ENCODE measurements at places on chromosomes 11 and 22.

- no peak for DNase-seq
These were observed 11.4 kb downstream of the ETS1 start for GRCh38 chr11:128575961-128576350.

- no peak for DNase-seq
These were observed 131.8 kb downstream of the KIRREL3 start for GRCh38 chr11:126868741-126869140.

GRCh38 chr11:66978717-66979116, 3.6 kb downstream of the C11orf86 start:
- no peak for DNase-seq

GRCh38 chr11:123458501-123458900, 28.4 kb downstream of the GRAMD1B start:
- no peak for DNase-seq

DNA sequence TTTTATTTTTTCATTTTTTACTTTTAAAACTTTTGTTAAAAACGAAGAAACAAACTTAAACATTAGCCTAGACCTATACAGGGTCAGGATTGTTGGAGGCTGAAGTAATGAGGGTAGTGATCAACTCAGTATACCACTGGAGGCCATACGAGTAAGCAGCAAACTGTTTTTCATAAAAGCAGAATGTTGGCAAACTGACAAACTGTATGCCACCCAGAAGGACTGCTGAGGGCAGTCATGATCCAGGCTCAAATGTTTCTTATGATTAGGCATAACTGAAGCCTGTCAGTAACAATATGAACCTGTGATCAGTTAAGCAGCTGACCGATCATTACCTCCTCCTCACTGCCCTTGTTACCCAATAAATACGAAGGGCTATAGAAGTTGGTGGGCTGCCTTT, 10.2 kb upstream of the SC5D start:
- no peak for DNase-seq

DNA sequence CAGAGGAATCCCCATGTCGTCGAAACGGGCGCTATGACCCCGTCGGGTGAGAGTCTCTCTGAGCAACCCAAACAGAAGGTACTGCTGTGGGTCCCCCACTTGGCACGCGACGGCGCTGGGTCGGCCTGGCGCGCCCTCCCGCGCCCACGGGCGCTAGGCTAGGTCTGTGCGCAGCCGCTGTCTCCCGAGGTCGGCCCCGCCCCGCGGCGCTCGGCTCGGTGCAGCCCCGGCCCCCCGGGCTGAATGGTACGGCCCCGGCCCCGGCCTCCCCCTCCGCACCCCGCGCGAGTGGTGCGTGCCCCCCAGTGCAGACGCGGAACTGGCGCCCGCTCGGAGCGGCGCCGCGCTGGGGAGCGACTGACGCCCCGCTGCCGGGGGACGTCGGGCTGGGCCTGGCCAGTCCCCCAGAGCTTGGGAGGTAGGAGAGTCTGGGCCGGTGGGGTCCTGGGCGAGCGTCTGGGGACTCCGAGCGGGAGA, at the start of gene MADD:
TSS of gene MADD (plus strand) at position 305 of the 477 bp plus-strand sequence.
- DNase-seq = no peak

GRCh38 chr22:18000441-18001039, 23.8 kb downstream of the MICAL3 start:
- DNase-seq = no peak

DNA sequence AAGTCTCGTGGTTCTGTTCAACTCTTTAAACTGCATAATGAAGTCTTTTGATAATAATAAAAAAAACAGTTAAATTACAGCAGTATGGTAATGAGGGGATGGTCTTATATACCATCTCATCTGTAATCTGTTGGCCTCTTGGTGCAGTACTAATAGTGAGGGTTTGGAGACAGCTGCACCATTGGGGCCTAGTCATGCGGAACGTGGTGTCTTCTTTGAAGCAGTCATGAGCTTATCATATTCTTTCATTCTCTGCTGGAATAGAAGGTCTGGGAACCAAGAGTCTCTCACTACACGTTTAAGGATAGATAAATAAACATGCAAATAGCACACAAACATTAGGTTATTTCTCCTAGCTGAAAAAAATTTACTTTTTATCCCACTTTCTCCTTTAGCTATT, 40.9 kb upstream of the OR9Q1 start:
- no peak for DNase-seq

DNA sequence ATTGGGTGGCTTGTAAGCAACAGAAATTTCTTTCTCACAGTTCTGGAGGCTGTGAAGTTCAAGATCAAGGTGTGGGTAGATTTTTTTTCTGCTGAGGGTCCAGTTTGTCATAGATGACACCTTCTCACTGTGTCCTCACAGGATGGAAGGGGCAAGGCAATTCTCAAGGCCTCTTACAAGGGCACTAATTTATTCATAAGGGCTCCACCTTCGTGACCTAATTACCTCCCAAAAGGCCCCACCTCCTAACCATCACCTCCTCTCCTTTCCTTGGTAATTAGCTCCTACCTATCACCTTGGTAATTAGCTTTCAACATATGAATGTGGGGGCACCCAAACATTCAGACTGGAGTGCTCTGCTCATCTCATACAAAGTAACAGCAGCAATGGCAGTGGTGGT, 92.3 kb upstream of the CD44 start:
- no peak for DNase-seq

DNA sequence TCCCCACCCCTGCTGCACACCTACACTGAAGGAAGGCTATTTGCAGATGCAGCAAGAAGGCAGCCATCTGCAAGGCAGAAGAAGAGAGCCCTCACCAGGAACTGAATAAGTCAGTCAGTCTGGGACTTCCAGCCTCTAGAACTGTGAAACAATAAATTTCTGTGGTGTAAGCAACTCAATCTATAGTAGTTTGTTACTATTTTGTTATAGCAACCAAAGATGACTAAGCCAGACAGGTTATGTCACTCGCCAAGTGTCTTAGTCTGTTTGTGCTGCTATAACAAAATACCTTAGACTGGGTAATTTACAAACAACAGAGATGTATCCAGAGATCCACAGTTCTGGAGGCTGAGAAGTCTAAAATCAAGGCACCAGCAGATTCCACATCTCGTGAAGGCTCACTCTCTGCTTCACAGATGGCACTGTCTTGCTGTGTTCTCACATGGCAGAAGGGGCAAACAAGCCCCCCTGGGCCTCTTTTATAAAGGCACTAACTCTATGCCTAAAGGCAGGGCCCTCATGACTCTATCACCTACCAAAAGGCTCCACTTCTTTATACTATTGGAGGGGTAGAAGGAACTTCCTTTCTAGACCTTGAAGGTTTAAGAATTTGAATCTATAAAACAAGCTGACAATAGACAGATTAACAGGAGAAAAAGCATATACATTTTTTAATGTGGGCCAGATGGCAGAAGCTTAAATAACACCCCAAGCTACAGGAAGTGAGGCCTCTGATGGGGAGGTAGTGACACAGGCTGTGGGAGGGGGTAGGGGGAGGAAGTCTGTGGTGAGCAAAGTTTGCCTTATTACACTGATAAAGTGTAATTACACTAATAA, 12.3 kb downstream of the APOL6 start:
- DNase-seq = no peak

DNA sequence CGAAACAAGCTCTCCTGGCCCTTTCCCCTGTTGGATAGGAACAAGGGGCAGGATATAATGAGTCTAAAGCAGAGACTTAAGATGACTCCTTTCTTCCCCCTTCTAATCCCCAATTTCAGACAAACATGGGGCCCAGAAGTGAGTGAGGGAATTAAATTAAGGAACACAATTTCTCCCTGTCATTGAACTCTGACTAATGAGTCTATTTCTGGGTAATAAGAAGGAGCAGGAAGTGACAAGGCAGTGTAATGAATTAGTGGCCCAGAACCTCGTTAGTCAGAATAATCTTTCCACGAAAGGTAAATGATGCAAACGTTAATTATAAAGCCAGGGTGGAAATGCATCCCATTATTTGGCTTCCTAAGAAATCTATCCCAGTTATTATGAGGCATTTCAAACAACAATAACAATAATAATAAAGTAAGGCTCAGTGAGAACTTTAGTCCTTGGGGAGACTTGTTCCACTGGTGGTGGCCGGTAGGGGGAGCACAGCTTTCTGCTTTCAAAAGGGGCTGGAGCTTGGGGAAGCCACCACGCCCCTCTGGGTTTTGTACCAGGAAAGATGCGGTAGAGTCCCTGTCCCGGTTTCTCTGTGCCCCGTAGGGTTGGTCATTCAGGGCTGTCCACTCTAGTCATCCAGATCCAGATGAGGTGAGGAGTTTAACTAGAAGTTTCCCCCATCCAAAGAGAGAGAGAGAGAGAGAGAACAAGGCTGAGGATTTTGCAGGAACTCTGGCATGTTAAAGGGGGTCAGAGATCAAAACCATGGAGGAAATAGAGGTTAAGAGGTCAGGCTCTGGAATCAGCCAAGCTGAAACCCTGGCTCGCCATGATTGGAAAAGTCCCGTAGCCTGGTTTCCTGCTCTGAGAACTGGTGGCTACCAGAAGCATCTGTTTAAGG, 298.3 kb downstream of the NTM start:
- peak; percentile 5 for DNase-seq

DNA sequence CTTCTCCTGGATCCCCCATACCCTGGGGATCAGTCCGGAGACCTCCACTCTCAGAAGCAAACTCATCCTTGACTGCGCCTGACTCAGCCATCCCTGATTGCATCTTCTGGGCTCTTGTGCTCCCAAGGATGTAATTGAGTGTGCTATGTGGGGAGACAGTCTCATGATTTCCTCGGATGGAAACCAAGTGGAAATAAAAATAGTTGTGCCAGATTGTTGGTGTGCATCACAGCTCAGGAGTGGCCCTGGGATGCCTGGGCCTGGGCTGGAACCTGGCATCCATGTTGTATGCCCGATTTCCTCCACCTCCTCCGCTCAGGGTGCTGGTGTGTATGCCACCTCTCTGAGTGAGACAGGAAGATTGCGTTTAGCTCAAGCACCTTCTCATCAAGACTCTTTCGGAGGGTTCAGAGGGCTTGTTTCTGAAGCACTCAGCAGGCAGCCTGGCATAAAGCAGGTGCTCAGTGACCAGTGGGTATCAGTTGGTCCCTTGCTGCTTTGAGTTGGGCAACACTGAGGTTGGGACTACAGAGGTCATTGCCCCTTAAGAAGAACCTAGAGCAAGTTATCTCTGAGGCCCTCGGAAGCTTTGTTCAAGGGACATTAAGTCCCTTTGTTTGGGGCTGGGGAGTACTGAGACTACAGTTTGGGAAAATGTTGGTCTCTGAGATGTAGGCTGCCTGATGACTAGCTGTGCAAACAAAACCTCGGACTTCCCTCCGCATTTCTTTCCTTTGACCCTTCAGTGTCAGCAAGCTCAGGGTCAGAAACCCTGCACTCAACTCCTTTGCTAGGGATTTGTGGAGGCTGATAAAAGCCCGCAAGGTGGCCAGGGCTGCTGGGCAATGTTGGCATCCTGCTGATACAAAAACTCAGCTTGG, 24.8 kb upstream of the MICAL2 start:
- no peak for DNase-seq

DNA sequence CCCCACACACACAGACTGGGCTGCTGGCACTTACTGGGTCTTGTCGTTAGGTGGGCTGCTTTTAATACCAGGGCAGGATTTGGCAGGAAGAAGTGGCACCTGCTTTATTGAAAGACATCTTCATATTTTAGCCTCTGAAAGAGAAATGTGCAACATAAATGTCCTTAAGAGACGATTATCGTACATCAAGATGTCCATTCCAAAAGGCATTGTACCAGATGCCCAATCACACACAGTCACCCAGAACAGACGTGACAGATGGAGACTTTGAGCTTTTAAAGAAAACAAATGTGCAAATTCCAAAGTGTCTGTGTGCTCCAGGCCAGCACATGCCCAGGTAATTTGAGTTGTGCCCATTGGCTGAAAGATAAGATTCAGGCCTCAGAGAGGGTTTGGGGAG, 155.7 kb downstream of the RRAS2 start:
- no peak for DNase-seq

DNA sequence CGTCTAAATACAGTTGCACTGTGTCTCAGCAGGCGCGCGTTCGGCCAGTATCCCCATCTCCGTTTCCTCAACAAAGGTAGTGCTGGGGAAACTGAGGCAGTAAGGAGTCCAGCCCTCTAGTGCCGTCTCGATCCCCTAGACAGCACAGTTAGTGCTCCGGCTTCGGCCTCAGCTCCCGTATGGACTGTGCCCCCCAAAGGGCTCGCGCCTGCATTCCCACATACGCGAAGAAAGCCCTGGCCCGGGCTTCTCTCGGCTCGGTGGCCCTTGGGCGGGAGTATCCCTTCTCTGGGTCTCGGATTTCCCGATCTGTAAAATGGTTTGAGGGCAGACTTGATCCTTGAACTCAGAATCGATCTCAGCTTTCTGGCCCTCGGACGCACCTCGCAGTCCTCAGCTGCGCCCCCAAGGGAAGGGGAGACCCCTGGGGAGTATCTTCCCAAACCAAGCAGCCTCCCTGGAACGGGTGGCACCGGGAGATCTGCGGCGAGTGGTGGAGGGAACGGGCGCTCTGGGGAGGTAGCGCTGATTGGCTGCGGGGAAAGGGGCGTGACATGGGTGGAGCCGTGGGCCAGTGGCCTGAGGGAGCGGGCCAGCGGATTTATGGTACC, 759 bp upstream of the PEX16 start:
- DNase-seq = peak; percentile 42

- no peak for DNase-seq
These were observed 75.9 kb upstream of the SEPTIN5 start for GRCh38 chr22:19638282-19639015.

GRCh38 chr11:64850979-64851567, 6.6 kb upstream of the CDC42BPG start:
- DNase-seq = no peak

DNA sequence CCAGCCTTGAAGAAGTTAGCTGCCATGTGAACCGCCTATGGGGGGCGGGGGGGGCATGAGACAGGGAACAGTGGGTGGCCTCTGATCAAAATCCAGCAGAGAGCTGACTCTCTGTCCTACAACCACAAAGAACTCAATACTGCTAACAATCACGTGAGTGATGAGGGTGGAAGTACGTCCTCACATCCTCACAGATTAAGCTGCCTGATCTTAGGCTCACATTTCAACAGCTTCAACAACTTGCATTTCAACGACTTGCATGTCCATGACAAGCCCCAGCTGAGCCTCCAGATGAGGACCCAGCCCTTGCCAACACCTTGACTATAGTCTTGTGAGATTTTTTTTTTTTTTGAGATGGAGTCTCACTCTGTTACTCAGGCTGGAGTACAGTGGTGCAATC, 51.6 kb downstream of the CLMP start:
- DNase-seq = no peak

DNA sequence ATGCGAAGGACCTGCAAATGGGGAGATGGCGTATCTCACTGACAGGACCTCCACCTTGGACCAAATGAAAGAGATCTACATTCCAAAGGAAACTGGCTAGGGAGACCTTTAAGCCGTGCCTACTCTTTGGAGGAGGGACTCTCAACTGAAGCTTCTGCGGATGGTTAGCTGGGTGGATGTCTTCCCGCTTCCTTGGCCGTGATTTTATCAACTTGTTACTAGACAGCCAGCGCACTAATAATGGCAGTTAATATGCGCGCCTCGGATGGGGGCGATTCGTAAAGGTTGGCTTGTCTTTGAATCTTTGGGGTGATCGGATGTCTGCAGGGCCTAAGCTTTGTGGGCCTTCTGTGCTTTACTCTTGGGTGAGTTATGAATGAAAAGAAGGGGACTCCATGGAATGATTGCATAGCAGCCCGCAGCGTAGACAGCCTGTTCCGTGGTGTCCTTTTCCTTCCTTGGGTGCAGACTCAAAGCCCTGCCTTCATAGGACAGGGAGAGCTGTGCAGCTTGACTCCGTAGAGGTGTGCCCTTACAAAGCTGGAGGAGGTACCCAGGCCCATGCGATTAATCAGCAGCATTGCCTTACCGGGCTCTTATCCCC, 1.5 kb downstream of the ZNRF3 start:
- no peak for DNase-seq
